ENCODE measurements at places on chromosomes 2 and 18. TPM values are rescaled to one million over a fixed set of nuclear protein-coding genes. Genes with fewer than 3 reads are reported as not detected.

DNA sequence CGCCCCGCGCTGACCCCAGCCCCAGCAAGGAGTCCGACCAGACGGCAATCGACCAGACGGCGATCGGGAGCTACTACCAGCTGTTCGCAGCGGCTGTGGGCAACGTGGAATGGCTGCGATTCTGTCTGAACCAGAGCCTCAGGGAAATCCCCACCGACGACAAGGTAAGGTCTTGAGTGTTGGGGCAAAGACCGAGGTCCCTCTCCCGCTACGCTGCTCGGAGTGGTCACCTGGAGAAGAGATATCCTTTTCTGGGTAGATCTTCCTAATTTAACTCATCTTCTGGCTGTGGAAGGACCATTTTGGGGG is 704 bp downstream of the ANKRD53 start:
- DNase-seq = no peak

The OXER1 gene
- polyA plus RNA-seq = 2.7 TPM

The CCDC74A gene
- 21.4 TPM for polyA plus RNA-seq

The GPR75 gene
- 12.6 TPM for polyA plus RNA-seq

DNA sequence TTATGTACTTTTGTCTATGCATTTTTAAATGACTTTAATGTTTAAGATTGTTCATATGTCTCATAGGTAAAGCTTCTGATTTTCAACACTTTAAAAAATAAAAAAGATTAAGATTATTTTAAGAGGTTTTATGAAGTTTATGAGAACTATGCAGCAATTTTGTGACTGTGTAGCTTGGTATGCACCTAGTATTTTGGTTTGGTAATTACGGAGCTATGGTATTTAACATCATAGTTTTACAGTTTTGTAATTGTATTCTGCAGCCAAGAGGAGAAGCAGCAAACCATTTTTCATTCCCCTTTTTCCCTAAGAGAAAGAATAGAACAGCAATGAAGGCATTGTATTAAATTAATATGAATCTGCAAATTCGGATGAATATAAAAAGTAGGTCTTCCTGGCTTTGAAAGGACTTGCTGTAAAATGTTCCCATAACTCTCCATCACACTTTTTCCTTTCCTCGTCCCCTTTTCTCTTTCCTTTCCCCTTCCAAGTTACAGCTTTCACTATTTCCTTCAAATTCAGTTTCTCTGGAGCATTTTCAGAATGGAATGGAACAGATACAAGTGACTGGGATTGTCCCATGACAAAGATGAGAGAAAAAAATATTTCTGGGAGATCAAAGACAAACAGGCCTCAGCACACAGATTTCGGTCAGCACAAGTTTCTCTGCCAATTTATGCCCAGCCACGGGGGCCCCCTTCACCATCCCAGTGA is 26.1 kb upstream of the PIEZO2 start:
- DNase-seq = no peak

Measured in spinal cord (tissue), 10 donors.